H9 (cell line): ENCODE measurements at places on chromosomes 11 and 22.

GRCh38 chr11:125304136-125304535, 139.6 kb downstream of the PKNOX2 start:
- DNase-seq = no peak

DNA sequence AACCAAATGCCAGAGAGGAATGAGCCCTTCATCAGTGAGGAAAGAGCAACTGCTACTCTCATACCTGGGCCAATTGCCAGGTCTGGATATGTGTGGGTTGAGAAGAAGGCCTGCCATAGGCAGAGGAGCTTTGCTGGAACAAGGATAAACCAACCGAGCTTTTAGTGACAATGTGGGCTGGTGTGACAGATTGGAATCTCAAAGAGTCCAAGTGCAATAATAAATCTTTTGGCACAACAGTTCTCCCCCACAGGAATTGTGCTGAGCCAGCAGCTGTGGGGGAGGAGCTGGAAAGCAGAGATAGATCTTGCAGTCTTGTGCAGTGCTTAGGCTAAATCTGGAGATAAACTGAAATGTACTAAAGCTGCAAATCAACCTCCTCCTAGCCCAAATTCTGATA, 79.4 kb upstream of the ISX start:
- DNase-seq = no peak

- peak; percentile 82 for DNase-seq
Observed at GRCh38 chr11:119361056-119361787, 14.7 kb upstream of the MFRP start.

DNA sequence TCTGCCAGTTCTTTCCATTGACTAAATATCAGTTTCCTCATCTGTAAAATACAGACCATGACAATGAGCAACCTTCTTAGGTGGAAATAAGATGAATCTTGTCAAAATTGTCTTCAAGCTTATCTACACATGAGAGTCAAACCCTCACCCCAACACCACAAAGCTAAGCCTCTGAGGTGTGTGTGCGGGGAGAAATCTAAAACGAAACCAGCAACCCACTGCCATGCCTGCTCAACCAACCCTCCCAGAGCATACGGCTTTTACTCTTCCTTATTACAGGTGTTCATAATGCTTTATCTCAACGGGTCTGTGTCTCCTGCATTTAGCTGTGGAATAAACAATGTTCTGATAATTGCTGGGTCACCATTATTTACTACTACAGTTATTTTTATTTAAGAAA, 235.4 kb downstream of the KIRREL3 start:
- no peak for DNase-seq

GRCh38 chr11:9535189-9535781, 38.2 kb upstream of the WEE1 start:
- peak; percentile 88 for DNase-seq

DNA sequence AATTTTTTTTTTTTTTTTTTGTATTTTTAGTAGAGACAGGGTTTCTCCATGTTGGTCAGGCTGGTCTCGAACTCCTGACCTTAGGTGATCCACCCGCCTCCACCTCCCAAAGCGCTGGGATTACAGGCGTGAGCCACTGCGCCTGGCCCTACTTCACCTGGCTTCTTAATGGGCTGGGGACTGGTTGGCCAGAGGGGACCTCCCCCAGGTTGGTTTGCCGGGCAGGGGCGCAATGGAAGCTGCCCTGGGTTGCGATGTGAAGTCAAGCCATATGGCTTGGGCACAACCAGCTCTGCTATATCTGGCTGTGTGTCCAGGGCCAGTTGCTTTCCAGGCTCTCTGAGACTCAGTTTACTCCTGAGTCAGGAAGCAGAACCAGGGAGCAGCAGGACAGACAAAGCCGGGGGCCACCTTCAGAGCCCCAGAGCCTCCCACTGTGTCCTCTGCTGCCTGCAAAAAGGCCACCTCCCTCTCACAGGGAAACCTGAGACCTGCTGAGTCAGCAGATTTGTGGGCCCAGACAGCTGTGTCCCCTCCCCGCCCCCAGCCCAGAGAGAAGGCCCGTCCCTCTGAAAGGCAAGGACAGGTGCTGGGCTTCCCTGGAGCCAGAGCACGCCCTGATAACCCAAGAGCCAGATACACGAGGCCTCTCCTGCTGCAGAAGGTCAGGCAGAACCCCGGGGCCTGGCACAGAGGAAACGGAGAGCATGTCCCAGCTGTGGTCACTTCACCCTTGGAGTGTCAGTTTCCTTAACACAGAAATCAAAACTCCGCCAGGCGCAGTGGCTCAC, 29.2 kb upstream of the DAGLA start:
- peak; percentile 90 for DNase-seq
